ENCODE measurements at places on chromosomes 3 and 15.

- DNase-seq, result no peak
Measured at GRCh38 chr3:38837358-38837757, 21.3 kb upstream of the SCN10A start.

DNA sequence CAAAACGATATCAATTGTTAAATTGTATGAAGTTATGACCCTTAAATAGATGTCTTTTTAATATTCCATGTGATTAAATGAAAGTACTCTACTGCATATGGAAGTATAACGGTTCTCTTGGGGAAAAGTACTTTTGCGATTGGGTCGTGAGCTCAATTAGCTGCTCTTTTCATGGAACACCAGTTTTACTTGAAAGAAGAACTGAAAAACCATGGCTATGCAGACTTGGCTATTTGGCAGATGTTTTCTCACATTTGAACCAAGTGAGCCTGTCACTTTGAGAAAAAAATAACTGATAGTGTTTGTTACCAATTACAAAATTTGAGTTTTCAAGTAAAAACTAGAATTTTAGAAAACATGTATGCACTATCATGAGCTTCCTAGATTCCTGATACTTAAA lies 5.9 kb upstream of the INAFM2 start:
- no peak for DNase-seq

GRCh38 chr3:54954022-54954421 lies 26.2 kb upstream of the LRTM1 start:
- no peak for DNase-seq

DNA sequence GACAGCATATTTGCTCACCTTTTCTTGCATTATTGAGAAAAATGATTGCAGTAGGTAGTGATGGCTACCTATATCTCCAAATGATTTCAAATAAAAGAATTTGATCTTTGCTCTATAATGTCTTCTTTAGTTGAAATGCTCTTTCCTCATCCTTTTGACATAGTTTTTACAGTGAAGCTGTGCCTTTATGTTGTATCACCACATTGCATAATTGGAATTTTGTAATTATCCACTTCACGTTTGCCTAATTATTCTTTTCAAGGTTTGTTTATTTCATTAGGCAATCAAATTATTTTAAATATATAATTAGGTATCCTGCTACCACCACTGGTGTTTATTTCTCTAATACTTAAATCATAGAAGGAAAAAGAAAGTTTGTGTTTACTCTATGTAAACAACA lies 21.3 kb upstream of the P2RY13 start:
- DNase-seq, result no peak

DNA sequence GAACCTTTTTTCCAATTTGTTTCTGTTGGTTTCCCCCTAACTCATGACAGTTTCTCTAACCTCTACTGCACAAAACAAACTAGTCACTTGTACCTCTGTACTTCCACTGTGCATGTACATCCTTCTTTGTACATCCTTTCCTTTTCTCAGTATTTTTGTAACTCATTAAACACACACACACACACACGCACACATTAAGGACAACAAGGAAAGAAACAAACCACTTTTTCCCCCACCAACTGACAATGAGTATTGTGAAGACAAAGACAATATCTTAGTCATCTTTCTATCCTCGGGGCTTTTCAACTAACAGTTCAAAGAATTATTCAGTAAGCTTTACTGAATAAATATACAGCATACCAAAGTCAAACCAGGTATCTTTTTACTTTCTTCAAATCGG lies 170.5 kb downstream of the VPS13C start:
- DNase-seq, result no peak

GRCh38 chr15:72319360-72319984 lies 485 bp downstream of the CELF6 start:
- DNase-seq, result peak; percentile 69

- no peak for DNase-seq
Measured at GRCh38 chr15:100108346-100108745, 233.4 kb downstream of the ADAMTS17 start.

- DNase-seq, result no peak
Measured at GRCh38 chr3:43363621-43364266, 77.4 kb downstream of the SNRK start.

DNA sequence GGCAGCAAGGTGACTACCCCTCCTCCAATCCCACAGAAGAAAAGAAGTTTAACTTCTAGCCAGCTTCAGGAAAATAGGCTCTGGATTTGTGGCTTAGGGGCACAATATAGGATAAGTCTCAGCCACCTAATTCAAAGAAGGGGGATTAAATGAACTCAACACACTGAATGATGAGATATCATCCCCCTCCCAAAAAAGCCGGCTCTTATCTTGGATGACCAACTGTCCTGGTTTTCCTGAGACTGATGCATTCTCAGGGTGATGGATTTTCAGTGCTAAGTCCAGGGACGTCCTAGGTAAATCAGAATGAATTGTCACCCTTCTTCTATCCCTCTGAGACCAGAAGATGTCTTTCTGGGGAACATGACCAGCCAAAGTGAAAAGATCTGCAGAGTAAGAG lies 487.0 kb upstream of the PROK2 start:
- DNase-seq, result no peak

DNA sequence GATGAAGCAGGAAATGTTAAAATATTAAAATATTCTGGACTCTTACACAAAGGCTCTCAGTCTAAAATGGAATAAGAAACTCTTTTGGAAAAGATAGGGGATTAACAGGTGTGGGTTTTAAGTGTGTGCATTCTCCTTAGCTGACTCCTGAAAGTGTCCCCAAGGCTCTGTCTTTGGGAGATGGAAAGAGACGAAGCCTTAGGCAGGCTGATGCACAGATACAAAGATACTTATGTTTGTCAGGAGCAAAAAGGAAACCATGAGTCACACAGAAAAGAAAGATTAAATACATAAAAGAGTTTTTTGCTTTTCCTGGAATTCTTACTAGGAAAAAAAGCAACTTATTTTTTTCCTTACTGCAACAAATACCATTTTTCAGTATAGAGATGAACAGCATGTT lies 23.8 kb upstream of the ABI3BP start:
- DNase-seq, result no peak

DNA sequence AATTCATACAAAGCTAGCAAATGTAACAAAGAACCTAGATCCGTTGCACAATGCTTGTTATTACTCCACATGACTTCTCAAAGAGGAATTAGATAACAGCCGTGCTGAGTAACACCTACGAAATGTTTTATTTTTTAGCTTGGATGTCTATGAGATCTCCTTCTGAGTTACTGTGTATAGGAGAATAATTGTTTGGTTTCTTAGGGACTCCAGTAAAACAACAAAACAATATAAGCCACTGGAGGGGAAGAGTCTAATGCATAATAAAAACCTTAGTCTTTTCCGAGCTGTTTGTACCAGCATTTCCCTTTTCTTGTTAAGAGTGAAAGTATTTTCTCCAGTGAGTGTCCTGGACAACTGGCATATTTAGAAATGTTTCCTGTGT lies 15.6 kb downstream of the SNAP23 start:
- peak; percentile 51 for DNase-seq

DNA sequence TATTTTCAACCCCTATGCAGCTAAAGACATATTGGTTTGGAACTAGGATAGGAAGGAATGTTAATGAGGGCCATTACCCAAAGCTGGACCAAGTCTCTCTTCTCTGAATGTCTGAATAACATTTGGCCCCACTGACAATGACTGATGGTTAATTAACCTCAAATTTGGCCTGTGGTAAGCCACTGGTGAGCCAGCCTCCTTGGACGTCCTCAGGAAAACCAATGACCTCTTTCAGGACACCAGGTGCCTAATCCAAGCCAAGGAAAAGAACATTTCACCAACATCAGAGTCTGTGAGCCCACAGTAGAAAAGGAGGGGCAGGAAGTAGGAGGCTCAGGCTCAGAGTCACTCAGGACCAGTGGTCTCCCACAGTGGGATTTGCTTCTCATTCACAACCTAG lies 56.4 kb upstream of the ETV5 start:
- no peak for DNase-seq

- DNase-seq, result no peak
Measured at GRCh38 chr3:42696356-42697288, 6.0 kb downstream of the HHATL start.

GRCh38 chr3:52742418-52743041 lies 28.2 kb downstream of the NEK4 start:
- peak; percentile 66 for DNase-seq

DNA sequence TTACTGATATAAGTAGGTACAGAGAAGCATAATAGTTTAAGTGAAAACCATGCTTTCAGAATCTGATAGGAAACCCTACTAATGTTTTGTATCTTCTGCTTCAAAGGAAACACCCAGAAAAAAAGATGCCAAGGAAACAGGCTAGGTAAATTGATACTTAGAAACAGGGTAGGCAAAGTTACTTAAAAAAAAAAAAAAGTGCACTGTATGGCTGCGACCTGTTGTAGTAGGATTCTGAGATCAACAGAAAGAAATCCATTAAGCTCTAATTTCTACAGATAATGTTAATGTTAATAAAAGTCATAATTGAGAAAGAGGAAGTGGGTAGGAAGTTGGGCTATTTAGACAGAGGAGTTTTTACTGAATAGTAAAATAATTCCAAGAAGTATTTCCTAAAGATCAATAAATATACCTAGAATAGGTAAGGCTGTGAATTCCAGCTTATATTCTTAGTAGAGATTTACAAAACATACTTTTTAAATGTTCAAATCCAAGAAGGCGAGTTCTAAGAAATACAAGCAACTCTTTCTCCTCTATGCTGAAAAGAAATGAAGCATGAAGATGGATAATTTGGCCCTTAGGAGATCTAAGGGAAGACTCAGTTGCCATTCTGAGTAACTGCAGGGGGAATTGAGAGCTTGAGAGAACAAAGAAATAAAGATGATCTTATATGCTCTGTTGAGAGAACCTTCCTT lies 24.1 kb upstream of the STT3B start:
- no peak for DNase-seq

GRCh38 chr3:16801223-16801622 lies 83.5 kb upstream of the PLCL2 start:
- peak; percentile 93 for DNase-seq

DNA sequence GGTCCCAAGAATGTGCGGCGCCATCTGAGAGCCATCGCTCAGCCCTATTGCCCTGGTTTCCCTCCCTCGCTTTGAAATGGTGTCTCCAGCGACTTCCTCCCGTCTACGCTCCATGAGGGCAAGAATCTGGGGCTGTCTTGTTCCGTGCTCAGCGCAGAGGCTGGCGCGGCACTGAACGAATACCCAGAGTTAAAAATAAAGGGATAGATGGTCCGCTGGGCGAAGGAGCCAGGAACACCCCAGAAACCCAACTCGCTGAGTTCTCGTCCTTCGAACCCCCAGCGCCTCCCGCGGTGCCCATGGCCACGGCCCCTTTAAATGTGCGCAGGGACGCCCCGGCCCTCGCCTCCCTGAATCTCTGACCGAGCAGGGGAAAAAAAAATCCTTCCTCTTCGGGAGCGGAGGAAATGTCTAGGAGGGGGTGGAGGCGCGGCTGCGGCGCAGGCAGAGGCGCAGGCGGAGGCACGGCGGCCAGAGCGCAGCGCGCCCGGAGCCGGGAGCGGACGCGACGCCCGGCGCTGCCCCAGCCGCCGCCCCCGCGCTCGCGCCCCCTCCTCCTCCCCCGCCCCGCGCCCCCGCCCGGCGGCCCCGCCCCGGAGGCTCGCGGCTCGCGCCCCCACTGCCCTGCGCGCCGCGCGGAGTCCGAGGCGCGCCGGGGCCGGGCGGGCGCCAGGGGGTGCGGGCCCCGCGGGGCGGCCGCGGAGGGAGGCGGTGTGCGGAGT lies 8.5 kb upstream of the FGD5 start:
- DNase-seq, result peak; percentile 76

GRCh38 chr3:61912158-61912557 lies 350.8 kb downstream of the PTPRG start:
- no peak for DNase-seq

- no peak for DNase-seq
Measured at GRCh38 chr3:72797773-72798543, 50.3 kb downstream of the SHQ1 start.

- DNase-seq, result no peak
Measured at GRCh38 chr15:40290918-40291574, 8.2 kb upstream of the ANKRD63 start.

- DNase-seq, result no peak
Measured at GRCh38 chr3:4447295-4447999, 19.6 kb downstream of the SUMF1 start.

DNA sequence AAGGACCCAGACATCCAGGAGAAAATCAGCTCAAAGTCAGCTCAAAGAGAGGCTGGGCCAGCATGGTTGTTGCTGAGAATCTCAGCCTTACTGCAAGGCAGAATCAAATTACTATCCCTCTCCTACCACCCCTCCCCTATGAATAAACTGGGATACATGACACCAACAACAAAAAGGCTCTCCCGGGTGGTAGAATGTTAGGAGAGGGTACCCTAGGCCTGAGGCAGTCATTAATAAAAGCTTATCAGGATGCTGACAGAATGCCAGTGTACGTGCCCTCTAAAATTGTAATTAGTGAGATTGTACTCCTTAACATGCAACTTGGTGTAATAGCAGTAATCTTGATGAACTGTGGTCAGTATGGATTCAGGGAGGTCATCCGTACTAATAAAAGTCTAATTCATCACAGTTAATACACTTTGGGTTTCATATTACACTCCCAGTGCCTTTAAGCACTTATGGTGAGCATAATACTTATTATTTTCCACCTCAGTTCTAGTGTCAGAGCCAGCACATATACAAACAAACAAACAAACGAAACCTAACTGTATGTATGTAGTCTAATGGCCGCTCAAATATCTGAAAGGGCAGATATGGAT lies 76.5 kb downstream of the B3GALNT1 start:
- DNase-seq, result no peak
